Stimulated activated CD4-positive, alpha-beta T cell treated with anti-CD3 and anti-CD28 coated beads, Interleukin-15, amount 100 ng/mL, for 48 hours (primary cell): ENCODE measurements at places on chromosomes 6 and 20.

- no peak for DNase-seq
Observed at GRCh38 chr6:130393306-130393705, 27.5 kb downstream of the TMEM200A start.

- no peak for DNase-seq
Observed at GRCh38 chr6:90386399-90387382, 90.0 kb upstream of the BACH2 start.

GRCh38 chr6:142845624-142846458 lies 99.1 kb downstream of the HIVEP2 start:
- DNase-seq: no peak

- DNase-seq: no peak
Observed at GRCh38 chr20:60352596-60352995, 394.4 kb downstream of the CDH26 start.

- no peak for DNase-seq
Observed at GRCh38 chr6:110852773-110853172, 21.8 kb upstream of the AMD1 start.

GRCh38 chr6:23327621-23328020 lies 758.3 kb downstream of the HDGFL1 start:
- no peak for DNase-seq

DNA sequence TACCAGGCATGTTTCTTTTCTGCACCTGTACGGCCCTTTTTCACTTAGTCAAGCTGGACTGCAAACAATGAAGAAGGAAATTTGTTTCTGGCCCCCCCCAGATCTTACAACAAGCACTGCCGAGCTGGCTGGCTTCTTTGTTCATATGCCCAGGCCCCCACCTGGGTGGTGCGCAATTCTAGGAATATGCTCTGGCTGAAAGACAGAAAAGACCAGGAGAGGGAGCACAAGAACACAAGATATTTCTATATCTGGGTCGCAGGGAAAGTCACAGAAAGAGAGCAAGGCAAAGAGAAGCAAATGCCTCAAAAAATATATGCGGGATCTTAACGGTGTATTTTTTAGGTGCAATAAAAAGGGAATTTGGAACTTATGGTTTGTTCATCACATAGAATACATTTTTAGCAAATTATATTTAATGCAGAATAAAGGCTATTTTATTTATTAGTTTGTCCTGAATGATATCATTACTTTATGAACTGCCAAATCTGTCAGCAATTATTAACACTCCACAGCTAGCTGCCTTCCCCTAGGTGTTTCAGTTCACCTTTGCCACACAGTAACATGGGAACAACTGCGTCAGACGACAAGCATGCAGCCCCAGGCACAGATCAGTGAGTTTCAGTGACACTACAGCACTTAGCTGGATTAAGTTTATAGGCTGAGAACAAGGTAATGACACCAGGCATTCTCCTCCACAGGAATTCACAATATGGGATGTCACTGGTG lies 76.5 kb downstream of the GJA10 start:
- DNase-seq: no peak

GRCh38 chr20:9068841-9069663 lies at the start of gene PLCB4:
TSS of gene PLCB4 (plus strand) at chr20:9069087. CDS start at chr20:9307815, 238,728 bp downstream.
- no peak for DNase-seq
